ENCODE measurements at places on chromosomes 5 and 9.

GRCh38 chr5:98461485-98461884, 312.0 kb upstream of the RGMB start:
- no peak for DNase-seq

DNA sequence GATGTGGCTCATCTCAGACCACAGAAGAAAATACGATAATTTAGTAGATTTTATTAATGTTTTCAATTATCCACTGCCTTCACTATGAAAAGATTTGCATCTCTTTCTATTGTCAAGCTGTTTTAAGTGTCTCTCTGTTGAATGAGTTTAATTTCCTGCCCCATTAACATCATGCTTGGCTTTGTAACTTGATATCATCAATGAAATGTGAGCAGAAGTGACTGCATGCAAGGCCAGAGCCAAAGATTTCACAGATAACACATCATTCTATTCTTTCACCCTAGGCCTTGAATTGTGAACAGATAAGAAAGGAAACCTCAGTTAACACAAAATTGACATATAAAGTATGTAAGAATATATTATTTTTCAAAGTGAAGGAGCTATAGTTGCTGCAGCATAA, 986.4 kb upstream of the CDH18 start:
- no peak for DNase-seq

DNA sequence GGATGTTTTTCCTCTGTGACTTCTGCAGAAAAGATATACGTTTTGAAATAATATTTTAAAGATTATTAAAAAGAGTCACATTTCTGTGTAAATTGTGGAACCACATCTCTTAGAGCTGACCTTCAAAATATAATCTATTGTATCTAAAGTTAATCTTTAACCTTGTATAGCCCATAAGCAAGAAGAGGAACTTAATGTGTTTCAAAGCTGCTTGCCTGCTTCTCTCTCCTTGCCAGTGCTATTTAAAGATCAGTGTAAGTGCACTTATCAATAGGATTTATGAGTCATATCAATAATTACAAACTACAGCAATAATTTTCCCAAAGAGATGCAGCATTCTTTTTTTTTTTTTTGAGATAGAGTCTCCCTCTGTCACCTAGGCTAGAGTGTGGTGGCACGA, 29.4 kb upstream of the GDA start:
- no peak for DNase-seq

DNA sequence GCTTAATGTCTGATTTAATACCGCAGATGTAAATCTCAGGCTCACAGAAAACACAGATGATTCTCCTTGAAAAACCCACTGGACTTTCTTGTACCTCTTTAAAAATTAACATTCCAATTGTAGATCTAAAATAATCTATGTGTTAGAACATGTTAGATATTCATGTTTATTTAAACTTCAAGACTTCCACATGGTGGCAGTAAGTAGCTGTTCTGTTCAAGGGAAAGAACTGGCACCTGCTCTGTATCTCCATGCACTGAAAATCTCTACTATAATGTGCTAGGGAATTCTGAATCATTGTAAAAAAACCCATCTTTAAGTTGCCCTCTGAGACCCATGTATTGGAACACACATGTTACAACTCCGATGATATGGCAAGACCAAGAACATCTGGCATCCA, 366.9 kb downstream of the DMRTA1 start:
- DNase-seq, result peak; percentile 10

DNA sequence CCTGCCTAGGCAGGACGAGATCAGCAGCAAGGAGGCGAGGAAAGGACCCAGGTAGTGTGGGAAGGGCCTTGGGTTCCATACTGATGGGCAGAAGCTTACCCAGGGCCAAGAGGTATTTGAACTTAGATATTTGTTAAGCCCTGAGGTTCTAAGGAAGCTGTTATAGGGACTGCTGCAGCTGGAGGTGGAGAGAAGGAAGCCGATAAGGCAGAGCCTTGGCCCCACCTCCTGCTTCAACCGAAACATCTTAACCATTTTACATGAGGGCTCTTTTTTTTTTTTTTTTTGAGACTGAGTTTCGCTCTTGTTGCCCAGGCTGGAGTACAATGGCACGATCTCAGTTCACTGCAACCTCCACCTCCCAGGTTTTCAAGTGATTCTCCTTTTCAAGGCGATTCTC, 8.6 kb upstream of the AQP3 start:
- DNase-seq, result no peak

DNA sequence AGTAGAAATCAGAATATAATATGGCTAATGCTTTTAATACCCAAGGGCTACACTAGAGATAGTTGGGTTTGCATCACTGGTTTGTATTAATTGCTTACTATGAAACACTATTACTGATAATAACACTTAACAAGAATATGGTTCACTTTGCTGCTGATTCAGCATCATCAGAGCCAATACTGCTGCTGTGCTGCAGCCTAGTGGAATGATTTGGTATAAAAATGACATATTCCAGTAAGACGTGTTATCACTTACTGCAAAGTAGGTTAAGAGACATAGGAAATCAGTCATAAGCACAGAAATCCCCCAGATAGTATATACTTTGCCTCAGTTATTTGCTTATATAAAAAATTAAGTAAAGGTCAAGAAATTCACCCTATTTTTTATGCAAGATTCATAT, 2.8 kb downstream of the CDH10 start:
- no peak for DNase-seq

GRCh38 chr9:14119694-14120514, 194.0 kb downstream of the NFIB start:
- no peak for DNase-seq

- DNase-seq, result peak; percentile 65
These were observed at the start of gene RHOBTB3 for GRCh38 chr5:95730730-95731570. TSS of gene RHOBTB3 (plus strand) at chr5:95731336. CDS start at chr5:95731683, 347 bp downstream.

- no peak for DNase-seq
These were observed 51.2 kb downstream of the SLC1A3 start for GRCh38 chr5:36657563-36657995.

GRCh38 chr9:98925956-98926355, 17.8 kb upstream of the COL15A1 start:
- DNase-seq, result no peak

DNA sequence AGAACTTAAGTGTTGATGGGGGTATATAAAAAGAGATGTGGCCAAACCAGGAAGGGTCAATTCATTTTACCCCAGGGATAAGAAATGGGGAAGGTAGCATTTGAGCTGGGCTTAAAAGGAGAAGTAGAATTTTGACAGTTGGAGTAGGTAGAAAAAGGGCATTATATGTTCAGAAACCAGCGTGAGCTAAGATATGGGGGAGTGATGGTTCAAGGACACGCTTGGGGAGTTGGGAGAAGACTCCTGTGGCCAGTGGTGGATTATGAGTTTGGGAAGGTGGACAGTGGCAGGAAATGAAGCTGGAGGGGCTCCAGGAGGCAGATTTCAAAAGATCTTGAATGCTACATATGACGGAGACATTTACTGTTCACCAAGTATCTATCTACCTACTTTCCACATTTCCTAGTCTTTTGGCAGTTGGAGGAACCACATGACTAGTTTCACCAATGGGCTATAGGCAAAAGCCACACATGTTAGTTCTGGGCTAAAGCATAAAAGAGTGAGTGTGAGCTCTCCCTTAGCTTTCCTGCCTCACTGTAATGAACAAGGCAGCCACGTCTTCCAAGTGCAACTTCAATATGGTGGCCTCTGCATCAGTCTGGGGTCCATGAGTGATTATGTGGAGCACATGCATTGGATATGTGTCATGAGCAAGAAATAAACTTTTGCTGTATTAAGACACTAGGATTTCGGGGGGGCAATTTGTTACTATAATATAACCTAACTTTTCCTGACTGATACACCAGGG, 15.7 kb upstream of the GSN start:
- no peak for DNase-seq

DNA sequence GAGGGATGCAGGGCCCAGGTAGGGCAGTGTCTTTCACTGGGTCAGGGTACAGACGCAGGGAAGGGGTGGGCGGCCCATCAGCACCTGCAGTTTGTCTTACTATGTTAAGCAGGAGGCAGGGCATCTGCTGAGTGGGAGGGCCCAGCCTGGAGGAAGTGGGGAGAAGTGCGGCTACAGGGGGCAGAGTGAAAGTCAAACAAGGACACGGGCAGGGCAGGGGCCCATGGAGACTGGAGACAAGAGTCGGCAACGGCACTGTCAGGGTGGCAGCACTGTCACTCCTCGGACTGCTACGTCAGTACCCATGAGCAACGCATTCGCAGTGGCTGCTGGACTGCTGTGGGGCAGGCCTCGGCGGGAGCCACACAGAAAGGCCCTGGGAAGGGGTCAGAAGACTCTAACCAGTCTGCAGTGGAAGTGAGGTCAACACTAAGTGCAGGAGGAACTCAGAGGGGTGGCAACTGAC, 19.7 kb downstream of the CAMSAP1 start:
- peak; percentile 78 for DNase-seq

- no peak for DNase-seq
These were observed 455.1 kb upstream of the ZNF608 start for GRCh38 chr5:125201446-125202052.

- DNase-seq, result peak; percentile 47
These were observed 25.2 kb downstream of the CCL28 start for GRCh38 chr5:43386960-43387362.

DNA sequence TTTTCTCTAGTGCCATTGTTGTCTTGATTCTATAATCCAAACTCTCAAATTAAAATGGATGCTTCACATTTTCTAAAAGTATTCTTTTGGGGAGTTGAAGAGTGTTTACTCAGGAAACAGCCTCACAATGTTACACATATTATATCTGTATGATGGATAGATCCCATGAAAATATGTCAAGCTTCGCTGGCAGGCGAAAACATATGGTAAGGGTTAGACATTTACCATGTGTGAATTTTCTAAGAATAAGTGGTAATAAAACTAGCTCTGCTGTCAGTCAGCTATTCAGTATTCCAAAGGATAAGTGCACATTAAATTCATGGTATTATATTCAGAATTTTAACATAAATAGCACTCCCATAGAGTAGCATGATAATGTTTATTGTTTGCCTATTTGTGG, 13.3 kb upstream of the ADCY2 start:
- DNase-seq, result no peak

- no peak for DNase-seq
These were observed 39.9 kb downstream of the SLIT3 start for GRCh38 chr5:169260896-169261569.

- DNase-seq, result no peak
These were observed 106.0 kb upstream of the CACNA1B start for GRCh38 chr9:137771580-137771979.

DNA sequence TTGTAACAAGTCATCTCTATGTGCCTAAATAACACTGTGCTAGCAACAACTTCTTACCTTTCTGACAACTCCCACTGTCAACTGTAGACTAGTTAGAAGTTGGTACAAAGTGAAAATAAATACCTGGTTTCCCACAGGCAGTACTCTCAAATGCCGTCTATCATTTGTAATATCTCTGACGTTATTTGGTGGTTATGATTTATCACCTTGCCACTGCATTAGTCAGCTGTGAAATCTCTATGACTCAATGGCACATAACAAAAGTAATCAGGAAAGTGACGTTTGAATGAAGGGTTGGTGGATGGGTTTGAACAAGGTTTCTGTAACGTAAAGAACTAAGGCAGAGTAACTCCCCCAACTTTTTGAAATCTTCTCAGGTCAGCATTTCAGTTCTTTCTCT, 592.3 kb downstream of the MAT2B start:
- DNase-seq, result no peak

- no peak for DNase-seq
These were observed 247.5 kb downstream of the GABRB2 start for GRCh38 chr5:161299053-161299452.

GRCh38 chr9:93051680-93052089, 6.8 kb upstream of the SUSD3 start:
- DNase-seq, result no peak

GRCh38 chr9:127613583-127613954, 1.5 kb downstream of the STXBP1 start:
- DNase-seq, result no peak

GRCh38 chr9:87157366-87158031, 210.2 kb upstream of the GAS1 start:
- no peak for DNase-seq

DNA sequence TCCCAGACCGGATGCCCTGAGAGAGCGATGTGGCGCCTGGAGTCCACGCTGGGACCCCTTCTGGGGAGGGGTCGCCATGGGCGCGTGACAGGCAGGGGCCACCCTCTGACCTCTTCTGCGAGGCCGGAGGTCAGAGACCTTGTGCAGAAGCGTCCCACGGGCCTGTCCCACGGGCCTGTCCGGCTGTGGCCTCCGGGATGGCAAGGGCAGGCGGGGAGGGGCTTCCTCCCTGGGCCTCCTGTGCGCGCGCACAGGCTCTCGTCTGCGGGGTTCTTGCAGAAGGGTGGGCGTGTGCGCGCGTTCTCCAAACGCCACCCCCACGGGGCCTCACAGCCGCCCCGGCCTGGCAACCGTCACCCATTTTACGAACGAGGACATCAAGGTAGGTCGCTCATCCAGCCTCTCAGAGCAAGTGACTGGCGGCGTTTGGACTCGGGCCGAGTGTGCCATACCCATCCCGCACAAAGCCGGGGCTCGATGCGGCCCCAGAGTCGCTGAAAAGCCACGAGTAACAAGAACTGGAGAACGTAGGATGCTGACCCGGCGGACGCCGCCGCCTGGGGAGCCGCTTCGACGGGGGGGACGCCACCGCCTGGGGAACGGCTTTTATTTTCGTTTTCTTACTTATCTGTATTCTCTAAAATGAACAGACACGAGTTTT, 897 bp downstream of the AHRR start:
- peak; percentile 74 for DNase-seq

GRCh38 chr9:131609099-131609830, 63.9 kb downstream of the PRRT1B start:
- DNase-seq, result no peak

DNA sequence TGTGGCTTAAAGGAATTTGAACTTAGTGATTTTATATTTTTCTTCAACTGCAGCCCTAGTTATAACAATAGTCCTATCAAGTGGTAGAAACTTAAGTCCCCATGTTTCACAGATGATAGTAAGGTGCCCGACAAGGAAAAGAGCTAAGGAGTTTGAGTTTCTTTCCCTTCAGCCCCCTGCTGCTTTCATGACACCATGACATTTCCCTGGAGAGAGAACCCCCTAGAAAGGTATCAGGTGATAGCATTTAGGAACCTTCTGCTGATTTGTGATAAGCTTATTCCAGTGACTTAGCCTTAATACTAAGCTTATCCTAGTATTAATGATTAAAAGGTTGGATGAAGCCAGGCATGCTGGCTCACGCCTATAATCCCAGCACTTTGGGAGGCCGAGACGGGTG, 623.8 kb upstream of the TYRP1 start:
- DNase-seq, result no peak

- no peak for DNase-seq
These were observed 63.0 kb upstream of the TAF11L2 start for GRCh38 chr5:17434982-17435381.

- no peak for DNase-seq
These were observed 116.3 kb downstream of the DEPDC1B start for GRCh38 chr5:60583616-60584015.

DNA sequence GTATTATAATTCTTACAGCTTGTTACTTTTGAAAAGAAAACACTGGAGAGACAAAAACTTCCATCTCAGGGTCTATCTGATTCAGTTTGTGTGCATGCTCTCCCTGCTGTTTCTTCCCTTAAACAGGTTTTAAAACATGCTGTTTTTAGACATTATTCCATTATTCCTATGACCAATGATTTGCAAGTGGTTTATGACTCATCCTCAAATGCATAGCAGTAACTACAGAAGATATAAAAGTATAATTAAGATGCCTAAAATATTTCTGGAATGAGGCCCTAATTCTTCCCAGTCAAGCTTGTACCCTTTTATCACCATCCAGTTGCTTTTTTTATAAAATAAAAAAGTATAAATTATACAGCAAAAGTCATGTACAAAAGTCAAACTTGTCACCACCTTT, 3.7 kb downstream of the DTWD2 start:
- DNase-seq, result no peak

GRCh38 chr5:128111818-128112448, 28.4 kb downstream of the SLC12A2 start:
- DNase-seq, result peak; percentile 18

All from GM13976 (cell line).